ENCODE measurements at places on chromosomes 3 and 15.

GRCh38 chr3:126212620-126213378 lies 32.4 kb upstream of the ALDH1L1 start:
- DNase-seq, result peak; percentile 7

DNA sequence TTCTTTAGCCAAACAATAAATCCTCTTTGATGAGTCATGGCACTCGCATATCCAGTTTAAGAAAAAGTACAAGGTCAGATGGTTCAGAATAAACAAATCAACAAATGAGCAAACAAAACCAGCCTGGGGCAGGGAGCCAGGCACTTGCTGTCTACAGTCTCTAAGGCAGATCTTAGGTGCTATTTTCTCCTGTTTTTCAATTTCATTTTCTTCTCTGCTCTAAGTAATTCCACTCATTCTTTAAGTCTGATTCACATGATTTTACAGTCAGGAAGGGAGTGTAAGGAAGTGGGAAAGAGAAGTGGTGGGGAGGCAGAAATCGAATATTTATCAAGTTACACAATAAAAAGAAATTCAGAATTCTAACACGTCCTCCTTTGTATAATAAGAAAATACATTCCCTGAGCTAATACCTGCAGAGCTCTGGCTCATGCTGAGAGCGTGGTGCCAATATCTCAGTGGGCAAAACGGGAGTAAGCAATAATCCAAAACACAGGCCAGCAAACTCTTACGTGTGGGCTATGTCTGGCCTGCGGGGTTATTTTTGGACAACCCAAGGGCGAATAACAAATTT lies 298.6 kb downstream of the ADAMTS17 start:
- no peak for DNase-seq

DNA sequence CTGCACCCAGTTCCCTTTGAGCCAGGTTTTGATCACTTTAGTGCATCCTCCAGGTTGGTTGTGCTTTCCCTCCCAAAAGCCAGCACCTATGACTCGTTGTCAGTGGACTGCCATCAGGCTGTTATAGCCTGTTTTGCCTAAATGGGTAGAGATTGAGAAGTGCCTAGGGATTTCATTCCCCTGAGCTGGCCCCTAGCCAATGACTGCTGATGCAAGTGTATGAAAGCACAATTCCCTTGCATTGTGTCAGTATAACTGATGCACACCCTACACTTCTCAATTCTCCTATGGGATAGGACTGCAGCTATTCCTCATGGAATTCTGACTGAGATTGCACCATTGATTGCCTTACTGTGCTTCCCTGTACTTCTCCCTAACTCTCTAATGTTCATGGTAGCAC lies 102.1 kb upstream of the ARPP21 start:
- DNase-seq, result no peak

GRCh38 chr3:71854706-71855105 lies 69.8 kb upstream of the PROK2 start:
- DNase-seq, result no peak

DNA sequence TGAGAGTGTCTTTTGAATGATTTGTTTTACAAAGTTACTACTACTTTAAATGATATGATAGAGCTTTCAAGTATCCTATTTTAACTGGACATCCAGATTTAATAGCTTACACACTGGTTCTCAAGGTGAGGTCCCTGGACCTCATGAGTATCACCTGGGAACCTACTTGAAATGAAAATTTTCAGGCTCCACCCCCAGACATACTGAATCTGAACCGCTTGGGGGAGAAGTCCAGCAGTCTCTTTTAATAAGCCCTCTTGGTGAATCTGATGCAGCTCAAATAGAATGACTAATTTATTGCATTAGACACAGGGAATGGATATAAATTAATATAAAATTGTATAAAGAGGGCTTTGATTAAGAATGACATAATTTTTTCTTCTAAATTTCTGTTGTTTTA lies 29.4 kb upstream of the SLITRK3 start:
- no peak for DNase-seq

DNA sequence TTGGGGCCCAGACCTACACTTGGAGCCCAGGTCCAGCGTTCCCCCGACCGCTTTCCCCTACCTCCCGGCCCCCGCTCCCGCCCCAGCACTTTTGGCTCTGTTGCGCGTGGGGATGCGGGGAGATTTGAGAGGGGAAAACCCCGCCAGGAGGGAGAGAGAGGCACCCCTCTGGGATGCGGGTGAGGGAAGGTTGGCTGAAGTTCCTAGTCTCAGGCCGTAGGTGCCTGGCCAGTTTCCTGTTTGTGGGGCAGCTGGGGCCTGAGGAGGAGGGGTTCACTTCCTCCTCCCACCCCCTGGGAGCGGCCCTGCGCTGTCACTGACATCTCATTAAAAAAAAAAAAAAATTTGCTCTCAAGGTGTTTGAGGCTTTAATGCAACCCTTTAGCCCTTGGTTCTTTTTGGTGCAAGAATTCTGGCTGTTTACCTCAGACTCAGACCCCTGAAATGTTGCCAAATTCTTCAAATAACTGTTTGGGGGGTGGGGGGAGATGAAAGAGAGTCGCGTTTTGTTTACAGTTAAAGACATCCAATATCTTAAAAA lies 2.6 kb downstream of the FAM43A start:
- DNase-seq, result peak; percentile 6

DNA sequence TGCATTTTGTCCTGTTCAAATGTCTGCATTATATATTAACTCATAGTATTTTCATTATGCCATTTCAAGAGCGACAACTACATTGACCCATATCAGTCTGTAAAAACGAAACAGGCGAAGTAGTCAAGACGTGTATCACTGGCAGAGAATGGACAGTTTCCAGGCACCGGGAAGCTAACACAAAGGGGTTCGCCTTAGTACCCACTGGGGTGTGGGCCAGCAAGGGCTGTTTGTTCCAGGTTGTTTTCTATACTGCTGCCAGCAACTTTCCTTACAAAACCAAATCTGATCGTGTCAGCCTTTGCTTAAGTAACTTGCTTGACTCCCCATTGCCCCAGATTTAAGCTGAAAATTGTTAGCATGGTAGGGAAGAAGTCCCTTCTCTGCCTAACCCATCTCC lies 87.1 kb downstream of the CGNL1 start:
- no peak for DNase-seq

- no peak for DNase-seq
These were observed 120.5 kb downstream of the ZNF609 start for GRCh38 chr15:64580696-64581407.

DNA sequence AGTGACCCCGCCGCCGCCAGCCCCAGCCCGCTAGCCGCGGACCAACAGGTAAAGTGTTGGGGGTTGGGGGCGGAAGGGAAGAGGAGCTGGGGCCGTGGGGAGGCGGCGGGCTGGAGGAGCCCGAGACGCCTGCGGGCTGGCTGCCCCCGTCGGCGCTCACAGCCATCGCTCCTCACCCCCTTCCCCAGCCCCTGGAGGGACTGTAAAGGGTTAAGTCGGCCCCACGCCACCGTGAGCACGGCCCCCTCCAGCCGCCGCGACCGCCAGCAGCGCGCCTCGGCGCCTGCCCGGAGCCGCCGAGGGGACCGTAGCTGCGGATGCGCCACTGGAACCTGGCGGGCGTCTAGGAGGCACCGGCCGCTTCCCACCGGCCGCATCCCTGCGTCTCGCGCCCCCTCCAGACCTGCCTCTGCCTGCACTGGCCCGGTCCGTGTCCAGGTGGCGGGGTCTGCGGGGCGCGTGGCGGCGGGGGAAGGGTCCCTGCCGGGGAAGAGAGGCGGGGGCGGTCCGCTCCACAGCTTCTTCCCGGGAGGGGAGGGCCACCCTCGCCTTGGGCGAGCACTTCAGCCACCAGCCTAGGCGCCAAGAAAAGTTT lies 522 bp downstream of the MED12L start:
- DNase-seq, result peak; percentile 1

DNA sequence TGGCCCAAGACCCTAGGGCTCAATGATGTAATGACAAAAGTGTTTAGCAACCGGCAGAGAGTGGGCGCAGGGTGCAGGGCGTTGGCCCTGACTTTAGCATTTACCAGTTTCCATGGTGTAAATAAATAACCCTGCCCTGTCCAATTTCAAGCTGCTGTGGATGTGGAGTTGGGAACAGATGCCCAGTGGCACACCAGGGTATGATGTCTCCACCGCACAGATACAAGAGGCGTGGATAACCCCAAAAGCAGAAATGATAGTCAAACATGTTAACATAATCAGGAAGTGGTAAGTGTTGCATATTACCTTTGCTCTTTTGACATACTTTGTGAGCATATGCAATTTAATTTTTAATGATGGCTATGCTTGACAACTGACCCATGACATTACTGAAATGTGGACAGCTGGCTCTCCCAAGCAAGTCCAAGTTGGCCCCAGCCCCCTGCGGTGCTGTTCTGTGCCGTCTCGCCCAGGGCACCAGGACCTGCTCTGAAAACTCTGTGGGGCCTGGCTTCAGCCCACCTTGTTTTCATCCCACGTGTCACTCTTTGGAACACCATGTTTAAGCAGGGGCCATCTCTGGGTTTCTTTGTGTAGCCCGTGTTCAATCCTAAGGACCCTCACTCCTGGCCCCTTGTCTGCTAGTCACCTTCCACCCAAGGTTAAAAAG lies 10.8 kb upstream of the ANPEP start:
- DNase-seq, result no peak

- DNase-seq, result no peak
These were observed 162.6 kb upstream of the P2RY1 start for GRCh38 chr3:152672320-152672649.

- DNase-seq, result no peak
These were observed 67.9 kb downstream of the GADL1 start for GRCh38 chr3:30826531-30826942.

DNA sequence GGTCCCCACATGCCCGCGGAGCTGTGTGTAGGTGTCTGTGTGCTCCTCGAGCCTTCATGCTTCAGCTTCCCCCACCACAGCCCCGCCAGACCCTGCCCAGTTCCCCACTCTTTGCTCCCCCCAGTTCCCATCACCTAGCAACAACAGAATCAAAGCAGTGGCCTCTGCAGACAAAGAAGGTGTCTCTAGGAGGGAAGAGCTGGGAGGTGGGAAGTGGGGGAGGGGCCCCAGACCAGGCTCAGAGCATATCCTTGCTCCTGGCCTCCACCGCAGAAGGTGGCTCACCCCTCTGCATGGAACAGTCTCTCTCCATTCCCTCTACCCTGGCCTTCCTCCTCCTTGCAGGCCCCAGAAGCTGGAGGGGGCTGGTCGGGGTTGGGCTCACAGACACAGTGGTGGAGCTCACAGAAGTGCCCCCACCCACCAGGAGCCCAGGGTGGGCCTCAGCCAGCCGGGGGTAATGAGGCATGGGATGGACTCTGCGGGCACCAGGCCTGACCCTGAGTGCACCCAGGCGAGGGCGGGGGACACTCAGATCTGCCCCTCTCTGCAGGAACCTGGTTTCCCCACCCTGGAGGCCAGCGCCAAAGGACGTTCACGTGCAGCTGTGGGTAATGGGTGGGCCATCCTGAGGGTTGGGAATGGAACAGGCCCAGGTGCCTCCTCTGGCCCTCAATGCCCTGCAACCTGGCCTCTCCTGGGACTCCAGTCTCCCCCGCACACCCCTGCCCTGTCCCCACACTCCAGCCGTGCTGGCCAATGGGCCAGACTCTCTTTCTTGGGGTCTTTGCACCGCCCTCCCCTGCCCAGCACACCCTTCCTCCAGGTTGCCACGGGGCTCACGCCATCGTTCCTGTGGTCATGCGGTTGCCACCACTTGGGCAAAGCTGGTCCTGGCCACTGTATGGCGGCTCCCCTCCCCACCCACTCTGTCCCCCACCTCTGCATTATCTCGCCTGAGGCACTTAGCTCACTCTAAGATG lies 53.4 kb downstream of the TPRA1 start:
- DNase-seq, result peak; percentile 18

- DNase-seq, result no peak
These were observed 54.1 kb downstream of the SLC7A14 start for GRCh38 chr3:170531657-170532335.

DNA sequence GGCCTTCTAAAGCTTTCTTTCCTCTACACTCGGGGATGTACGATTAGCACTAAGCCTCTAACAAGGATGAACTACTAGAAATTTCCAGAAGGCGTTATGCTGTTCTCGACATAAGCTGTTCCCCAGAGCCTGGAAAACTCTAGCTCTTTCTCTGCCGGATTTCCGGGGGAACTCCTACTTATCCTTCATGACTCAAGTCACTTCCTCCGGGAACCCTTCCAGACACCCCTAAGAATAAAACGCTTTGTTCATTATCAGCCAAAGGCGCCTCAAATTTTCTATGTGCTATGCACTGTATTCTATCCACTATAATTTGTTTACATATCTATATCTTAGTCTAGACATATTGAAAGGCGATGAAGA lies 455 bp upstream of the SNAP23 start:
- no peak for DNase-seq

- DNase-seq, result peak; percentile 36
These were observed 75.0 kb downstream of the TRIM69 start for GRCh38 chr15:44811337-44811736.

DNA sequence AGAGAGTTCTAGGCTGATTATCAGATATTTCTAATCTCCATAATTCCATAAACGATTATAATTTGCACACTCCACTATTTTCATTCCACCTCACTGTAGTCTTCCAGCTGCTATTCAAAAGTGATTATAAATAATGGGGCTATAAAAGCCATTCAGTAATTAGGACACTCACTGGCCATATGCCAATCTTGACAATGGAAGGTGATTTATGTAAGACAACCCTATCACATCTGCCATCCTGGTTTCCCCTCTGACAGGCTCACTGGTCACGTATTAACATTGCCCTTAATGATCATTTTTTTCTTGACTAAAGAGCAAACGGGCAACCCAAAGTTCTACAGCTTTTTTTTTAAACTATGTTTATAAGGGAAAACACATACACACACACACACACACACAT lies 402.4 kb downstream of the MAGI1 start:
- DNase-seq, result peak; percentile 89

DNA sequence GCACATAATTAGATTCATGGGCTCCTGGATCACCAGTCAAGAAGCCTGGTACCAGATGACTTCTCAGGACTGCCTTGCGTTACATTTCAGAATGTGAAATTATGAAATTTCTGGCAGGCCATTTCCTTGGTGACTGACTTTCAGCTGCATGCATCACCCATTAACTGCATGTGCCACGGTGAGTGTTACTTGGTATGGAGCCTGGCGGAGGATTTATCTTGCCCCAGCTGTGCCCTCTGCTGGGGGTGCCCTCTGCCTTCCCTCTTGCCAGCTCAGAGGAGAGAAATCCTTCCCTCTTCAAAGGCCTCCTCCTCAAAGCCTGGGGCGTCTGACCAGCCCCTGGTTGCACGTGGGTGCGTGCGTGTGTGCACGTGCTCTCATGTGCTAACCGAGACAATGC lies 57.7 kb upstream of the CTSH start:
- DNase-seq, result no peak

DNA sequence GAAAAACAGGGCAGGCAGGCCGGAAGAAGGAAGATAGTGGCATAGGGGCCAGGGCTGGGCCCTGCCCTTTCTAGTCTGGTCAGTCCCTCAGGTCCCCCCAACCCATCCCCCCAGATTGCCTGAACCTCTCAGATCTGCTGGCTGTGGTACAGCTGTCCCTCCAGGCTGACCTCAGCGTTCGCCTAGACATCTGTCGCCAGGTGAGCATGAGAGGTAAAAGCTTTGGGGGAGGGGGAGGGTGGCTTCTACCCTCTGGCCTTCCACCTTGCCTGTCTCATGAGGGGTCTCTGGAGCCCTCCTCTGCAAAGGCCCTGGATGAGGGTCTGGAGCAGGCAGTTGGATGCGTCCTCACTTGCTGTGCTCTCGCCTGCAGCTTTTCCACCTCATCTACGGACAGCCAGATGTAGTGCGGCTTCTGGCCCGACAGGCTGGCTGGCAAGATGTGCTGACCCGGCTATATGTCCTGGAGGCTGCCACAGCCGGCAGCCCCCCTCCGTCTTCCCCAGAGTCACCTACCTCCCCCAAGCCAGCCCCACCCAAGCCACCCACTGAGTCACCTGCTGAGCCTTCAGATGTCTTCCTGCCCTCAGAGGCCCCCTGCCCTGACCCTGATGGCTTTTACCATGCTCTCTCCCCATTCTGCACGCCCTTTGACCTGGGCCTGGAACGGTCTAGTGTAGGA lies 20.2 kb downstream of the NBEAL2 start:
- DNase-seq, result no peak
